ENCODE measurements at places on chromosomes 6 and 20.

- DNase-seq, result no peak
These were observed 112.5 kb downstream of the WDR27 start for GRCh38 chr6:169589293-169589692.

GRCh38 chr20:44296011-44296410 lies 15.0 kb downstream of the FITM2 start:
- no peak for DNase-seq

- no peak for DNase-seq
These were observed 72.2 kb downstream of the ATXN1 start for GRCh38 chr6:16688984-16689636.

- no peak for DNase-seq
These were observed 612 bp downstream of the TNNC2 start for GRCh38 chr20:45826381-45827019.

- no peak for DNase-seq
These were observed 46.9 kb downstream of the DACT2 start for GRCh38 chr6:168272415-168273325.

DNA sequence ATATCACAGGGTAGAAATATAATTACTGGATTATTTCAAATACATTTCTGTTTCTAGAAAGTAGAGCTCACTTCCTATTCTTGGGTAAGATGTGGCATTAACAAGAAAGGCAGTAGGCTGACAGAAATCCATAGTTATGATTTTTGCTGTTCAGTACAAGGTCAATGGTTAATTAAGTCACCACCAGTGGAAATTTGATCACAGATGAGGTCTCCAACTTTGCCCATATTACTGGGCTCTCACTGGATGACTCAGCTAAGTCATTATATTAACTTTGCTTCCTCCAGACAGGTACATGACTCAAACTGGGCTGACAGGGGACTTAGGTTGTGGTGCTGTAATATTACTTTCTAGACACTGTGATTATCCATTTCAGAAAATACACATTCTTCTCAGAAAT lies 212.4 kb downstream of the GRIK2 start:
- no peak for DNase-seq

- no peak for DNase-seq
These were observed 2.0 kb upstream of the GTPBP2 start for GRCh38 chr6:43630980-43631619.

DNA sequence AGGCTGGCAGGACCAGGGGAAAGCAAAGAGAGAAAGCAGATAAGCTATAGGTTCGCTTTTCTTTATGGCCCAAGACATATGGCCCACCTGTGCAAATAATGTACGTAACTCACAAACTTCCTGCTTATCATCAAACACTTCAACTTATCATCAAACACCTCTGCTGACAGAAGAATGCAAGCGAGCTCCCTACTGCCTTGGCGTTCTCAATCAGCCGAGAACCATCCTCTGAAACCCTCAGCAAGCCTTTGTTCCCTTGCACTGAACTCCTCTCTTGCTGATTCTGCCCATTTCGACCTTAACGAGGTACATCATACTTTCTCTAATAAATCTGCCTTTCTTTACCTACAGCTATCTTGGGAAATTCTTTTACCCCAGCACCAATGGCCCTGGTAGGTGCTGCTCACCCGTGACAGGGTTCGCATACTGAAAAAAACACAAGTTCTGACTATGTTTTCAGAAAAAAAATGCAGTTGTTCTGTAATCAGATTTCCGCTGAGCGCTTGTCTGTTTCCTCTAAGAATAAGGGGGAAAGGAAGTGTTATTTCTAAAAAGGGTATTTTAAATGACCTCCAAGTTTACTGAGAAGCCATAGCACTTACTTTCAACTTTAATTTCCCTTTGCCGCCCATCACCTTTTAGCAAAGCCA lies 28.3 kb downstream of the SERPINB6 start:
- no peak for DNase-seq

DNA sequence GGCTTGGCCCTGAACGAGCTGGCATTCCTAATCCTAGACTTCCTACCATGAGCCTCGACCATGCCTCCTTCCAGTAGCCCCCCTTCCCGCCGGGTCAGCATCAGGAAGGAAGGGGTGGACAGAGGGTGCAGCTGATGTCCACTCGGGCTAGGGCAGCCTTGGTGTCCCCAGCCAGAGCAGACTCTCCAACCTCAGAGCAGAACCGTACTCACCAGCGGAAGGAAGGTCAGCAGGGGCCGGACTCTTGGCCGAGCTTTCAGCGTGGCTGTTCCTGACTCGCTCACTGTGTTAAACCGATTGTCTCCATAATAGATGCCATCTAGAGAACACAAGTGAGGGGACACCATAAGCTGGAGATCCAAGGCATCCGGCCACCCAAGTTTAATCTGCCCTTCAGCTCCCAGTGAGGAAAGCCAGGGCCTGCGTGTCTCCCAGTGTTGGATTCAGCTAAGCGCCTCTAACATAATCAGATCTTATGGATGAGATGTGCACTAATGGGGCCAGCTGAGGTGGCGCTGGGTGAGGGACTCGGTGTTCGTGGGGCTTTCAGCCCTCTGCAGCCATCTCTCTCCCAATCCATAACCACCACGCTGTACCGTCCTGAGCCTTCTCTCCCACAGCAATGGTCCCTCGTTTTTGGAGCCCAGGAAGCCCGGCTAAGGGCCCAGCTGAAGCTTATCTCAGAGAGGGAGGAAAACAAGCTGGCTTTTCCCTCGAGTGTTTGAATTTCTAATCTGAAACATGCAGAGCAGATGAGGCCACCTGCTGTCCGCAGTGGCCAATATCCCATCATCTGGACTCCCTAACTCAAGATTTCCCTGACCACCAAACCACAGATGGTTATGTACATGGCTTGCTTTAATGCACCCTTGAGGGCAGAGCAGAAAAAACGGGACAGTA lies 13.7 kb downstream of the C6orf132 start:
- DNase-seq, result no peak

- no peak for DNase-seq
These were observed 517.6 kb upstream of the SOX4 start for GRCh38 chr6:21075986-21076385.

DNA sequence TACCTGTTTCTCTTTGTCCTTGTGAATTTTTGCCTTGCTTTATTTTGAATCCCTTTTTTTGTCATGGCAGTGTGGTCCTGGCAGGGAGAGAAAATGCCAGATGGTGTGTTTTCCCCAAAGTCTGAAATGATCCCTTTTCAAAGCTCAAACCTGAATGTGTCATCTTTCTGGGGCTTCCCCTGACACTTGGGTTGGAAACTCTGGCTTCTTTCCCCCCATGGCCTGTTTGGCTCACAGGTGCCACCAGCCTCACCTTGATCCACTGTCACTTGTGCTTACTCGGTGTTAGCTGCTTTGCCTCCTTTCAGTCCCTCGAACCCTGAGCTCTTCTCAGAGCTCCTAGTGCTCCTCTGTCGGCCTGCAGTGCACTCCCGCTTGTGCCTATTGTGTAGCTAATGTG lies 22.3 kb downstream of the MYBL2 start:
- no peak for DNase-seq

DNA sequence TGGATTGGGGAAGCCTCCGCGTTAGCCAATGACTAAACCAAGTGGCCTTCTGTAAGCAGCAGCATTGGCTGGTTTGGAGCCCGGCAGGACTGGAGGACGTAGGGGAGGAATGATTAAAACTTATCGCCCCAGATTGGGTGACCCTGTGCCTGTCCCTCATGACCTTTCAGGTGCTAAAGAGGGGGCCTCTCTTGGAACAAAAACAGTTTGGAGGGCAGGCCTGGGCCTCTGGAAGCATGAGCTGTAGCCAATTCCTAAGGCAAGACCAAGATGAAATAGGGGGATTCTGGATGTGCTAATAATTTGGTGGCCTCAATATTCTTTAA lies 1.4 kb downstream of the GMPR start:
- no peak for DNase-seq

GRCh38 chr6:54609981-54610380 lies 236.6 kb upstream of the FAM83B start:
- DNase-seq, result no peak

DNA sequence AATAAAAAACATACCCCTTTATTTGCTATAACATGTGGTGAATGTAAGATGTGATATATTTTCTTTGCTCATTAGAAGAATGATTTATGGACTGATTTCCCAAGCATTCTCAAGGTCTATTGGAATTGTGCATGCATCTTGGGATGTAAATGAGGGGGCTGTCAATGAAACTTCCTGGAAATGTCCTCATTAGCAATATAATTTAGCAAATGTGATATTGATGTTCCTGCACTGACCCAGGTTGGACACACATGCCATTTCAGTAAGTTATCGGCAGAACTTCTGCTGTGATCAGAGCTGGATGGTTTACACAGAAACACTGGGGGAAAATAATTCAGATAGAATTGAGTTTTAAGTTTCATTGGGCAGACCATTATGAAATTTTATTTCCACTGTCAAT lies 99.9 kb downstream of the ELOVL4 start:
- DNase-seq, result no peak

DNA sequence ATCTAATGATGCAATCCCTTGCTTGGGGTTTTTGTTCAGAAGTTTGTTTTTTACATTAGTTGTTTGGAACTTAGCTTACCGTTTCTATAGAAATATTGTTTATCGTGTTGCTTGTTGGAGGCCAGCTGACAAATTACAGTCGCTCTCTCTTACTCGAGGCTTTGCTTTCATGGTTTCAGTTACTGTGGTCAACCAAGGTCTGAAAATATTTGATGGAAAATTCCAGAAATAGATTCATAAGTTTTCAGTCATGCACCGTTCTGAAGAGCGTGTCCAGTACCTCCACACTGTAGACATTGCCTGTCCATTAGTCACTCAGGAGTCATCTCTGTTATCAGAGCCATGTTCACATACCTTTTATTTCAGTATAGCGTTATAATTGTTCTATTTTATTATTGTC lies 47.9 kb downstream of the DEK start:
- DNase-seq, result no peak

- DNase-seq, result no peak
These were observed 891 bp upstream of the POU3F2 start for GRCh38 chr6:98833307-98834059.

- no peak for DNase-seq
These were observed 719.4 kb downstream of the EPM2A start for GRCh38 chr6:145015739-145016558.

GRCh38 chr6:14091339-14091978 lies 26.1 kb upstream of the CD83 start:
- DNase-seq, result no peak

- DNase-seq, result no peak
These were observed 51.7 kb downstream of the FAM229B start for GRCh38 chr6:112139052-112139451.

- DNase-seq, result no peak
These were observed 191.0 kb downstream of the WDR27 start for GRCh38 chr6:169510871-169511270.

- no peak for DNase-seq
These were observed 17.1 kb downstream of the GFRA4 start for GRCh38 chr20:3646067-3646440.

DNA sequence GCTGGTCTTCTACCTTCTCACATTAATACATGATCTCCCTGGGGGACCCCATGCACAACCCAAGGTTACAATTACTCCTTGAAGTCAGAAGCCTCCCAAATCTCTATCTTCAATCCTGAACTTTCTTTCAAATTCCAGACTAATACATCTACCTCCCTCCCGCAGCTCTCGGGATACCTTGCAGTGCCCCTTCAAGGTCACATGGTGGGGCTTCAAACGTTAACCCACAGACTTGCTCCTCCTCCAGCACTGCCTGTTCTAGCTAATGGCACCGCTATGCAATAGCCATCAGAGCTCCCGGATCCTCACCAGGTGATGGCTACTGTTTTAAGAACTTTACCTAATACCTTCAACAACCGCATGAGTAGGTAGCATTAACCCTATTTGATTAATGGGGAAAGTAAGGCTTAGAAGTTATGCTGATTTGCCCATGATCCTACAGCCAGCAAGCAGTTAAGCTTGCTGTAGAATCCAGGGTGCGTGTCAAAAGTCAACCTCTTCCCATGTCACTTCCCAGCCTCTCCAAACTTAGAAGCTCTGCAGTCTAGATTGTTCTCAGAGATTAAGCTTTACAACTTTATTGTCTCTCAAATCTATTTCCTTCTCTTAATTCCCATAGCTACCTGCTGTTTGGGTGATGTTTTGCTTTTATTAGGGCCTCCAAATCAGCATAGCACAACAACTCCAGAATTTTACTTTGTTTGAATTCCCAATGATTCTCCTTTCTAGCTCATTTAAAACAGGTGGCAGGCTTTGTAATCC lies 44.7 kb downstream of the PLAGL1 start:
- no peak for DNase-seq

- DNase-seq, result no peak
These were observed 379.5 kb upstream of the EYS start for GRCh38 chr6:66086532-66086931.
